ENCODE measurements at places on chromosomes 7 and 10.

DNA sequence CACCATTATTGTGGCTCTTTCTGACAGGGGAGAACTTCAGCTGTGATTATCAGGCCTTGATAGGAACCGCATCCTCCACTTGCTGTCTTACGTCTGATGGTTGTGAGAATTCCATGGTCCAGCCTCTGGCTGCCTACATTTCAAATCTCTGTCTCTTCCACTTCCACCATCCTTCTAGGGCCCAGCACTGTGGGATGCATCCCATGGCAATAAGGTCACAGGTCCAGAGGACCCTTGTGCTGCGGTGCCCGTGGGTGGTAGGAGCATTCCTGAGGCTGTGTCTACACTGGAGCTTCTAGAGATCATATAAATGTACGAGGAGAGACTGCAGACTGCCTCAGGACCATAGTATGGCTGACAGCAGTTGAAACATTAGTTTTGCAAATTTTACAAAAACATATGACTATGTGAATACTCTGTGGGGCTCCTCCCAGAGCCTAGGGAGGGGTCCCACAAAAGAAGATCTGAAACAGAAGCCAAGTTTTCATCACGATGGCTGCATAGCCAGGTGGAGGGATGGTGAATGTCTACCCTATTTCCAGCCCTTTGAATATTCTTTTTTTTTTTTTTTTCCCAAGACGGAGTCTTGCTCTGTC lies 11.8 kb downstream of the CALML3 start:
- no peak for DNase-seq

GRCh38 chr7:156168434-156168833 lies 356.2 kb upstream of the SHH start:
- no peak for DNase-seq

DNA sequence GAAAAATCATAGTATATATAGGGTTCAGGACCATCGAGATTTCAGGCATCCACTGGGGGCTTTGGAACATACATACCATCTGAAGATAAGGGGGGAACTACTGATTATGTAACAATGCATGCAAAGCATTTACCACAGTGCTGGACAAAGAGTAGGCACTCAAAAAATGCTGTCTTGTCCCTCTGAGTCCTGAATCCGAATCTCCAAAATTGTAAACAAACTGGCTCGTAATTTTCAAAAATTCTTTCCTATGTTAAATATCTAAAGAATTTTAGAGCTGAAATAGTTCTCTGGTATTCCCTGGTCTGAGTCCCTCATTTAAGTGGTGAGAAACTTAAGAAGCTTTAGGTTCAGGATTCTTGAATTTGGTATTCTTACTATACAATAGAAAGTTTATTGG lies 167.8 kb upstream of the ASAH2 start:
- no peak for DNase-seq

- DNase-seq = no peak
Measured at GRCh38 chr10:78746155-78746763, 322.5 kb upstream of the ZMIZ1 start.

DNA sequence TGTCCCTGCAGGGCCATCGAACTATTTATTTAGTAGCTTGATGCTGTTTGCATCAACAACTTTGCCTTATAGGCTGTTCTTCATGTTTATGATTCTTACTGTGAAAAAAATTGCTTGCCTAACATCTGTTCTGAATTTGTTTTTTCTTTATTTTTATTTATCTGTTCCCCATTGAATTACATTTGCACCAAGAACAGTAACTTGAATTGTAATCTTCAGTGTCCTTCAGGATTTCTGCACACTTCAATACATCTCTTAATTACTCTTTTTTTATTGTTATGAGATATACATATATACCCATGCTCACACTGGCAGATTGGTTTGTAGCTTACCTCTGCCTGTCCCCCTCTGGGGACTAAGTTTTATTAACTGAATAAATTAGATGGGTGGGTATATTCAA lies 64.4 kb downstream of the TBXAS1 start:
- no peak for DNase-seq

- DNase-seq = no peak
Measured at GRCh38 chr10:35329520-35329919, 6.8 kb upstream of the CCNY start.

DNA sequence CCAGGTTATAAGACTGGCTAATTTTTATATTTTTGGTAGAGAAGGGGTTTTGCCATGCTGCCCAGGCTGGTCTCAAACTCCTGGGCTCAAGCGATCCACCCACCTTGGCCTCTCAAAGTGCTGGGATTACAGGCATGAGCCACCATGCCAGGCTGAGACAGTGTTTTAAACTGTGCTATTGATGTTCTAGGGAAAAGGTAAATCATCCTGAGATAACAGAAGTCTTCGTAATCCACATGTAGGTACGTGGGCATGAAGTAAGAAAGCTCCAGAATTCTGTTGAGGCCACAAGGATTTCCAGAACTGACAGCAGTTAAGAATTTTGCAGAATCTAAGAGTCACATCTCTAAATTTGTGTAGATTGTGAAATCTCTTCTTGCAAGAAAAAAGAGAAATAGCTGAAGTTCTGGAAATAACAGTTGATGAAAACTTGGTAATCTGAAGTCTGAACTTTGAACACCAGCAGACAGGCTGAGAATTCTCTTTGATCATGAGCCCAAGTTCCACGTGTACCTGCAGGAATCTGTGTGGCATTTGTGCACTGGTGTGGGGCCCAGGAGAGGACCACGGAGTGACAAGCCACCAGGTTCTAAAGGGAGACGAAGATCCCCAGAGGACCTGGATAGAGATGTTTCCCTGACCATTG lies 24.6 kb downstream of the C7orf33 start:
- DNase-seq = no peak

DNA sequence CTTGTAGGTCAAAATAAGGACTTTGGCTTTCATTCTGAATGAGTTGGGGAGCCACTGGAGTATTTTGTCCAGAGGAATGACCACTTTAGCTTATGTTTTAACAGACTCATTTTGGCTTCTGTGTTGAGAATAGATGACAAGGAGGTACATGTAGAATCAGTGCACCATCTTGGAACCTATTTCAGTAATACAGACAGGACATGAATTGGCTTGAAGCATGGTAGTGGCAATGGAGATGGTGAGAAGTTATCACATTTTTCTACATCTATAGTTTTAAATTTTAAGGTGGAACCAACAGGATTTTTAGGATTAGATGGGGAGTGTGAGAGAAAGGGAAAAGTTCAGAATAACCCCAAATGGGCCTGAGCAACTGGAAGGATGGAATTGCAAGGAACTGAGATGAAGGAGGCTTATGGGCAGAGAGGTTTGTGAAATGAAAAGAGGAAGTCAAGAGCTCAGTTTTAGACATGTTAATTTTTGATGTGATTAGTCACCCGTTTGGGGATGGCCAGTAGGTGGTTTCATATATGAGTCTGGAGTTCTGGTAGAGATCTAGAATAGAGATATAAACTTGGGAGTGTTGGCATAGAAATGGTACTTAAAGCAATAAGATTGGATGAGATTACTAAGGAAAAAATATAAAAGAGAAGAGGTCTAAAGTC lies 89.2 kb upstream of the JAZF1 start:
- DNase-seq = no peak

DNA sequence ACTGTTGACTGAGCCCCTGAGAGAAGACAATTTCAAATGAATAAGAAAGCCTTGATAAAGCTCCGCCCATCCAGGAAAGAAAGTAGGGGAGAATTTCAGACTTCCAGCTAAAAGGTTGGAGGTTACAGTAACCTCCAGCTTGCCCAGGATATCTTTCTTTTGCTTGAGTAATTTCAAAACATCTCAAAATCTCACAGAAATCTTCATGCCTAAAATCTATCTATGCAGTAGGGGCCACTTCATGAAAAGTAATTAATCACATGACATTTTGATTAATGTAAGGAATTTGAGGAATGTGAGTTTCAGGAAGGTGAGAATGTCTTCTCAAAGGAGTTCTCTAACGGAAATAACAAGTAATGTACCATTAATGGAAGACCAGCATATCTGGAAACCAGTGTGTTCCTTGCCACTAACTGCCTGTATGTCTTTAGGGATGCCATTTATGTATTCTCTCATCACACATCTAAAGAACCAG lies 24.2 kb downstream of the TRIL start:
- DNase-seq = no peak

GRCh38 chr7:77753173-77753572 lies 45.1 kb downstream of the TMEM60 start:
- no peak for DNase-seq

- no peak for DNase-seq
Measured at GRCh38 chr7:47480576-47481538, 101.1 kb downstream of the TNS3 start.

DNA sequence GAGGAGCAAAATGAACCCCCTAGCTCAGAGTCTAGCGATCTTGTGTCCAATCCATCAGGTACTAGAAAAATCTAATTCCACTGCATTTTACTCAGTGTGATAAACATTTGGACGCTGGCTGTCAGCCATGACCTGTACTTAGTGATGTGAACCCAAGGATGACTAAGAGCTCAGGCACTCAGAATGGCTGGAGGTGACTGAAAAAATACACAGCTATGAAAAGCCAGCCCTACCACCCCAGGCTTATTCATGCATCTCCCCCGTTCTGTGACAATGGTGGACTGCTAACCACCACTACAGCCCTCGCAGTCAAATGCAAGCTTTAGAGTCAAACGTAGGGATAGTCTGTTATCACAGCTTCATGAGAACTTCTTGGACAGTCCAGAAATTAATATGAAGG lies 14.9 kb downstream of the AFAP1L2 start:
- no peak for DNase-seq

DNA sequence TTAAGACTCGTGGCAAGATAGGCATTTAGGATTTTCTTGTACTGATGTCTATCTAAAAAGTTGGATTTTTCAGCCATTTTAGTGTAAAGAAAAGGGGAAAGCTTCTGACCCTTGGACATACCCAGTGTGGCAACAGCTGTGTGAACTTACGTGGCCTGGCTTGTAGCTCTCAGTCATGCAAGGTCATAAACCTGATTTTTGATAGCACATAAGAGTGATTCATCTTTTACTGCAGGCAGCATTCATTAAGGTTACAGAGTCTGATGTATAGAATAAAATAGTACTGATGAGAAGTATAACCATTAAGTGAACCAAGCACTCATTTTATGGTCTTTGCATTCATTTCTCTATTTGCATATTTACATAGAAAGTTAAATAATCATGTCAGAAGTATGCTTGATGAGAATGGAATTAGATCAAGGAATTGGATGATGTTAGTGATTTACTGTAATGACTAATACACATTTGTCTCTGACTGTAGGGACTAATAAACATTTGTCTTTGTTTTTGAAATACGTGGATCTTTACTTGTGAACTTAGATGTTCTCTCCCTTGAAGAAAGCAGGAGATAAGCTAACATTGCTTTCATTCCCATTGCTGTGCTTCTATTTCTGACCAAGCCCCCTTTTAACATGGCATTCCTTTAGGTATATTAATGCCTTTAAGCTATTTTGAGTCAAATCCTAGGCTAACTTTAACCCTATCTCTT lies 88.2 kb downstream of the GSDME start:
- no peak for DNase-seq

GRCh38 chr7:106476751-106477150 lies 184.2 kb downstream of the CCDC71L start:
- DNase-seq = no peak

GRCh38 chr7:84822941-84823510 lies 363.8 kb downstream of the SEMA3D start:
- DNase-seq = no peak

DNA sequence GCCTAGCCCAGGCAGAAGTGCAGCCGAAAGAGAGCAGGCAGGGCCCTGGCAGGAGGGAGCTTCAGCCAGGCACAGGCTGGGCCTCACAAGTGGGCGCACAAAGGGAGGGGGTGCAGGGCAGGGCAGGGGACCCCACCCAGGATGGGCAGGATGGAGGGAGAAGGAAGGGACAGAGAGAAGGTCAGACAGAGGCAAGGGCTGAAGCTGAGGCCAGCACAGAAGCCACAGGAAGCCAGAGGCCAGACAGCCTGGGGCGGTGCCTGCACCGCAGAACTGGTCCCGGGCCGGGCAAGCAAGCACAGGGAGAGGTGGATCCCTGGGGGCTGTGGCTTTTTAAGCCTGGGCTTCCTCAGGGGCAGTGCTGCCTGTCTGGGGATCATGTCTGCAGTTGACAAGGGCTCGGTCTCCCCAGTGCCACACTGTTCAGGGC lies 16.7 kb downstream of the NOS3 start:
- no peak for DNase-seq

- no peak for DNase-seq
Measured at GRCh38 chr7:70361821-70362220, 763.5 kb downstream of the AUTS2 start.

GRCh38 chr7:155980841-155981240 lies 168.6 kb upstream of the SHH start:
- no peak for DNase-seq

DNA sequence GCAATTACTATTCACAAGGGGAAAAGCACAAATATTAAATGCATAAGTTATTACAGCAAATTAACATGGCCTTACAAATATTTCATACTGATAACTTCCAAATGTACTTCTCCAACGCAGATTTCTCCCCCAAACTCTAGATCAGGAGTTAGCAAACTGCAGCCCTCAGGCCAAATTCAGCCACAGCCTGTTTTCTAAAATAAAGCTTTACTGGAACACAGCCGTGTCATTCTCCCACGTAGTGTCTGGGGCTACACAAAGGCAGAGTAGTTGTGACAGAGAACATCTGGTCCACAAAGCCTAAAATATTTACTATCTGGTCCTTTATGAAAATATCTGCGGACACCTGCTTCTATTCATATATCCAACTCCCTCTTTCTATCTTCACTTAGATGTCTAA lies 151.8 kb upstream of the AHR start:
- DNase-seq = no peak

DNA sequence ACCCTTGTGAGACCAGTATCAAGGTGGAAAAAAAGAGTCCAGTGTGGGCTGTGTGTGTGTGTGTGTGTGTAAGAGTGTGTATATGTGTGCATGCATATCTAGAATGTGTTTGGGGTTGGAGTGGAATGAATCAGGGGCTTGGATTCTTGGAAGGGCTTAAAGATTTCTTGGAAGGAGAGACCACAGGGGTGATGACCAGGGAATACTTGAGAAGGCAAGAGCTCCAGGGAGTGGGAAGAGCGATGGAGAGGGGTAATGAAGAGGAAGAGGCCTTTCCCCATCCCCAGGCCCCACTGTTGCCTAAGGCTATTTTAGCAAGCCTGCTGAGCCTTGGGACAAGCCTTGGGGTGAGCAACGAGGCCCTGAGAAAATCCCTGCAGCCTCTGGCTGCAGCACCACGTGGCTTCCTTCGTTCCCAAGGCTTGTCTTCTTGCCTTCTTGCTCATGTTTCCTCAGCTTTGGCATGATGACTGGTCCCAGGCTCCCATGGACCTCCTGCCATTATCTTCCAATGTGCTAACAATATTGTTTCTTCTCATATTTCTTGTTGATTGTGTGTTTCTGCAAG lies 663.4 kb downstream of the INHBA start:
- no peak for DNase-seq

- DNase-seq = no peak
Measured at GRCh38 chr7:158572000-158572828, 15.4 kb downstream of the PTPRN2 start.

- DNase-seq = no peak
Measured at GRCh38 chr10:85444868-85445267, 921.7 kb downstream of the GRID1 start.
